ENCODE measurements at places on chromosomes 5 and 9.
A peak's percentile ranks its signal among the peaks of the same experiment; 100 is the strongest.

DNA sequence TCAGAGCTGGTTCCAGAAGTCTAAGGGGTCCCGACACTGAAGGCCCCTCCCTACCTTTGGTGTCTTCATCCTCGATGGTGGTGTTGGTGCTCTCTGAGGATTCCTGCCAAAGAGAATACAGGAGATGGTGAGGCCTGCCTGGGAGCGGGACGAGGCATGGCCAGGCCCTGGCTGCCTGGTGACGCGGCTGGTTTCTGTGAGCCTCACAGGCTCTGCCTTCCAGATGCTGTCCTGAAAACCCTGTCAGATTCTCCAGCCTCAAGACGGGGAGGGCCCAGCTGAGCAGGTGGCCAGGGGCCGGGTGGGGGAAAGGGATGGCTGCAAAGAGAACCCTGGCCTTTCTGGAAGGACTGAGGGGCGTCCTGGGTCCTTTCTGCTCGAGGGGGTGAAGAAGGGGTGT, 48.8 kb downstream of the SLC6A7 start:
- no peak for DNase-seq

GRCh38 chr9:89440951-89441654, 56.8 kb downstream of the SEMA4D start:
- no peak for DNase-seq

DNA sequence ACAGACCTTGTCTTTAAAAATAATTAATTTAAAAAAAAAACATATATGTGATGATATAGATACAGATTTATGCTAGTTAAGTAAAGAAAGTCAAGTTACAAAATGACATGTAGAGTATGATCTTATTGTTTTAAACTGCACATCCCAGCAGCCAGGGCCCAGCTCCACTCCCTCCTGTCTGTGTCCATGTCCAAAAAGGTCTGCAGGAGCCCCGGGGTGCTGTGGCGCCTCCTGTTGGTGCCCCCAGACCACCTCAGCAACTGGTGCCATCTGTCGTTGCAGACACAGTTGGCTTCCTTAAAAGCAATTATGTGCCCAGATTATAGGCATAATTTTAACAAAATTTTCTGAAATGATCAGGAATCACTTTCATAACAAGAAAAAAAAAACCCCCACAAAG, 33.3 kb downstream of the IPPK start:
- DNase-seq, result no peak

DNA sequence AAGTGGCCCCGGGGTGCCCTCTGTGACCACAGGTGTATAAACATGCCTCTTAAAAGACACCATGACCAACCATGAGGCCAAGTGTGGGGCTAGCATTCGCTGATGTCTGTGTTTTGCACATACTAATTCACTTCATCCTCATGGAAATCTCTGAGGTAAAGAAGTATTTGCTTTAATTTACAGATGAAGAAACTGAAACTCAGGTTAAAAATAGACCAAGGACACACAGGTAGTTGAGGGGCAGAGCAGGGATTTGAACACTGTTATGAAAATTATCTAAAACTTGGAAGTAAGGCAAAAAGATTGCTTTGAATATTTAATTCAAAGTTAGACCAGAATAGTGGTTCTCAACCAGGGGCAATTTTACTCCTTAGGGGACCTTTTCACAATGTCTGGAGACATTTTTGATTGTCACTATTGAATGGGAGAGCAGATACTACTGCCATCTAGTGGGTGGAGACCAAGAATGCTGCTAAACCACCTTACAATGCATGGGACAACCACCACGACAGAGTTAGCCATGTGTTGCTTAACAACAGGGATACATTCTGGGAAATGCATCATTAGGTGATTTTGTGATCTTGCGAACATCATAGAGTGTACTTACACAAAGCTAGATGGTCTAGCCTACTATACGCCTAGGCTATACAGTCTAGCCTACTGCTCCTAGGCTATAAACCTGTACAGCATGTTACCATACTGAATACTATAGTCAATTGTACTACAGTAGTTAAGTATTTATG, 8.0 kb upstream of the FXN start:
- DNase-seq, result no peak

DNA sequence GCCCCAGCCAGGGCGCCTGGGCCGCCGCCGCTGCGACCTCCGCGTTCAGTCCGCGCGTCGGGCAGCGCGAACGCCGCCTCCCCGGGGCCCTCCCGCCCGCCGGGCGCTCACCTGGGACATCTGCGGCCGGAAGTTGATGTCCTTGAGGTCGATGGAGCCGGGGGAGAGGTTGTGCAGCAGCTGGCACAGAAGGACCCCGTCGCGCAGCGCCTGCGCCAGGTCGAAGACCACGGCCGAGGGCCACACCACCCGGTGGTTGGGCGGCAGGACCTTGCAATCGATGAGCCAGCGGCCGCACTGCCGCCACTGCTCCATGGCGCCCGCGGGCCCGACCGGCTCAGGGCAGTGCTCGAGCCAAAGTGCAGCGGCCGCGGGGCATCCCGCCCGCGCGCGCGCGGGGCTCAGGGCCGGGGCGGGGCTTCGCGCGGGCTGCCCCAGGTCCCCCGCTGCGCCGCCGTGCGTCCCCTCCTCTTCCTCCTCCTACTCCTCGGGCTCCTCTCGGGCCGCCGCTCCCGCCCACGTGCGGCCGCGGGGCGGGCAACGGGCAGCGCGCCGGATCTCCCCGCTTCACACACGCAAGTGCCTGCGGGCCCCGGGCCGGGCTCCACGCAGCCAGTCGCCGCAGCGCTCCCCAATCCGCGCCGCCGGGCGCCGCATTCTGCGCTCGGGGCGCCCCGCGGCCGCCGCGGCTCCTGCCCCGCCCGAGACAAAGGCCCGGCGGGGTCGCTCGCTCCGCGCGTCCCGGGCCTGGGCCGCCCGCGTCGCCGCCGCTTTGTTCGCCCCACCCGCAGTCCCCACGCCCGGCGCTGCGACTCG, at the start of gene VAV2:
TSS of gene VAV2 (minus strand) at position 361 of the 816 bp plus-strand sequence. CDS start at position 315, 46 bp downstream.
- DNase-seq, result peak; percentile 12

DNA sequence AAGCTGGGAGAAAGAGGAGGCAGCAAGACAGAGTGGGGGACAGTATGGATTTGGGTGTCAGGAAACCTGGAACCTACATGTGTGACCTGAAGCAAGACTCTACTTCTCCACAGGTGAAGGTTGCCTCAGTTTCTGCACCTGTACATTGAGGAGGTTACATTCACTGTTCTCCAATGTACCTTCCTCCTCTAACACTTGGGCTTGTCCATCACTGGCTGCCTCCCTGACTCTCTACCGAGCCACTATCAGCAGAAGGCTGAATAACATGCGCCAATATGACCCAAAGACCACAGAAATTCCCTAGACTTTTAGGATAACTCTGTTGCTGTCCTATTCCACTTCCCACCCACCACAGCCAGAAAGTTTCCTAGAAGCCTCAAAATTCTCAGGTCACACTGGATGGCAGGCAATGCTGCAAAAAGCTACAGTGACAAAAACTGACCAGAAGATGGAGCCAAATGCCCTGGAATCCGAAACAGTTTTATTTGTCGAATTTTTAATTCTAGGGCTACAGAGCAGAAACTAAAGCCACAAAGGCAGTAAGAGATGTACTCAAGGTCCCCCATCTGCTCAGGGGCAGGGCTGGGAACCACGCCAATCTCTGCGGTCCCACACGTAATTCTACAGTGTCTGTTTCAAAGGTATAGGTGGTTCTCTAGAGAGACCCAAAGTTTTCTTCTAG, 64.4 kb downstream of the FAM114A2 start:
- DNase-seq, result no peak

- no peak for DNase-seq
These were observed 41.4 kb upstream of the CPLX2 start for GRCh38 chr5:175829813-175830585.

DNA sequence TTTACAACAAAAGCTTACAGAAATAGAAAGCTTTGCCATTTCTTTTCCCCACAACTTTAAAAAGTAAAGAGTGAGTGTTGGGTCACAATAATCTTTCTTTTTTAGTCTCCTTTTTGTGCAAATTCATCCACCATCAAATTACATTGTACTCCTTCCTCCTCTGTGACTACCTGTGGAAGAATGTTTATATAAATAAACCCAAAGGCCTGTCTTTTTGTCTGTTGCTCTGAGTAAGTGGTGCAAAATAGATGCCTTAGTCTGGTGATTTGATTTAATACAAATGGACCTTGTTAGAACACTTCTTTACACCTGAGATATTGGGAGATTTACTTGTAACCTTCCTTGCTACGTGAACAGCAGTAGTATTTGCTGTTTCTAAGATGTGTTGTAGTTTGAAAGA, 53.5 kb upstream of the TAF11L2 start:
- no peak for DNase-seq

DNA sequence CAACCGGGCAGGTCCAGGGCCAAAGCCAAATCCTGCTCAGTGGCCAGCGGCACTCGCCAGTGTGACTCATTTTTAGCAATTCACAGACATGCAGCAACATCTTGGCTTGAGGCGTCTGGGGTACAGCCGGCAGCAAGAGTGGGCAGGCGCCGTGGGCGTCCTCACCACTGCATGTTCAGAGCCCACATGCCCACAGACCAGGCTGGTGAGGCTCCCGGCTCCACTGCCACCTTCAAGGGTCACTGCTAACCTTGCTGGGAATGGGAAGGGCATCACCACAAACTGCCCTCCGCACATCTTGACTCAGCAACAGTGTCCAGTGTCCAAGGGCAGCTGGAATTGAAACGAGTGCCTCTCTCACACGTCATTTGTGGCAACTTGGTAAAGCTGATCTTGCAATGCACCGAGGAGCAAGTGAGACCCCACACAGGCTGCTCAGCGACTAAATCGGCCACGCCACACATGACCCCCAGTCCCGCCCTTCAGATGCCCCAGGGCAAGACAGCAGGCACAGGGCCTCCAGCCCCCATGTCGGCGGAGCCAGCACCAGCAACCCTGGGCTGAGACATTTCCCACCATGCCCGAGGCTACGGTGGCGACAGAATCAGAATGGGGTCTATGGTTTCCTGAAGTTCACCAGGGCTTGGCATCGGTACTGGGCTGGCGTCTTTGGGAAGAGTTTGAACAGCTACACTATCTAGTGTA, 140.3 kb downstream of the ROR2 start:
- no peak for DNase-seq

DNA sequence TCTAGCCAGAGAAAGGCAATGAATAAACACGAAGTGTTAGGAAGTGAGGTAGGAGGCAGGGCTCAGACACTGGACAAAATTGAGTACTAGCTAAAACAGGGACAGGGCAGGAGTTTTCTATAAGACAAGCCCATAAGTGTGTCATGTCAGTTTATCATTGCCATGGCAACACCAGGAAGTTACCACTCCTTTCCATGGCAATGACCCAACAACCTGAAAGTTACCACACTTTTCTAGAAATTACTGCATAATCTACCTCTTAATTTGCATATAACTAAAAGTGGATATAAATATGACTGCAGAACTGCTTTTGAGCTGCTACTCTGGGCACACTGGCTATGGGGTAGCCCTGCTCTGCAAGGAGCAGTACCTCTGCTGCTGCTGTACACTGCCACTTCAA, 442.5 kb upstream of the COX7C start:
- DNase-seq, result no peak

GRCh38 chr5:137737349-137738131, 1.7 kb upstream of the KLHL3 start:
- no peak for DNase-seq

- no peak for DNase-seq
These were observed 422.2 kb downstream of the NR2F1-AS1 start for GRCh38 chr5:93158841-93159240.

DNA sequence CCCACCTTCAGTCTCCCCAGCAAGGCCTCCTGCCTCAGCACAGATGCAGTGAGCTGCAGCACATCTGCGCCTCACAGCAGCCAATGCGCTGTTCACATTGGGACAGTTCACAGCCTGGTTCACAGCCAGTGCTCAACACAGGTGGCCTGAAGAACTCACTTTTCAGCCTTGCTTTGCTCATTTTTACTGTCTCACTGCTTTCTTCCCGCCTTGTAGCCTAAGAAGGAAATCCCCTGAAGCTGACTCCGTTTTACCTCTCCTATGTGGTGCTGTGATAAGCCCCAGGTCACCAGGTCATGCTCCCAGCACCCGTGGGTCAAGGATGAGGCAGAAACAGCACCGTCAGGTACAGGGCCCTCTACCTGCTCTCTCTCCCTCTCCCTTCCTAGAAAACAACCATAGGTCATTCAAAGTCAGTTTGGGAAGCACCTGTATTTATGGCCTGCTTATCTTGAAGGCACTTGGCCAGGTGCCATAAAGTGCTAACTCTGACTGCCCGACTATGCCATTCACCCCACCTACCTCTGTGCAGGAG, 1.1 kb downstream of the GCNT4 start:
- no peak for DNase-seq

DNA sequence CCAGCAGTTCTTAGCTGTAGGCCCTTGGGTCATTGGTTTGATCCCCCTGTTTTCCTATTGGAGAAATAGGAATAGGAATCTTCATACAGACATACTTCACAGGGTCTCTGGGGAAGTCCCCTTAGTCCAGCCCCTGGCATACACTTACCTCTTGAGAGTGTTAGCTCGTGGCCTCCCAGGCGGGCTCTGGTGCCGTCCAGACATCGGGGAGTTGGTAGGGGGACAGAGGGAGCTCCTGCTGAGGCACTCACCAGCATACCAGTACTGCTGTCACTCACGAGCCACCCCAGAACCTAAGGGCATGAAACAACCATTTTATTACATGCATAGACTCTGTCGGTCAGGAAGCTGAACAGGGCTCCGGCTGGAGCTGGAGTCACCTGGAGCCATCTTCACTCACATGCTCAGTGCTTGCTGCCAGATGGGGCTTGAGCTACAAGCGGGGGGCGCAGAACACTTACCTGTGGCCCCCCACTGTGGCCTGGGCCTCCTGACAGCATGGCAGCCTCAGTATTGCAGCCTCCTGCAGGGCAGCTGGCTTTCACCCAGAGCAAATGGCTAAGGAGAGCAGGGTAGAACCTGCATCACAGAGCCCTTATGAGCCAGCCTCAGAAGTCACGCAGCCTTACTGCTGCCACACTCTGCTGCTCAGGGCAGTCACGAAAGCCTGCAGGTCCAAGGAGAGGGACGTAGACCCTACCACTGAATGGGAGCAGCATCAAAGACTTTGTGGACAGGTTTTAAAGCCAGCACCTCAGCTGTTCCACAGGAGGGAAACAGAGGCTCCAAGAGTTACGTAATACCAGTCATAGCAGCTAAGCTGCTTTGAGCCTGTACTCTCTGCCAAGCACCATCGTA, 58.3 kb upstream of the ANGPTL2 start:
- no peak for DNase-seq

DNA sequence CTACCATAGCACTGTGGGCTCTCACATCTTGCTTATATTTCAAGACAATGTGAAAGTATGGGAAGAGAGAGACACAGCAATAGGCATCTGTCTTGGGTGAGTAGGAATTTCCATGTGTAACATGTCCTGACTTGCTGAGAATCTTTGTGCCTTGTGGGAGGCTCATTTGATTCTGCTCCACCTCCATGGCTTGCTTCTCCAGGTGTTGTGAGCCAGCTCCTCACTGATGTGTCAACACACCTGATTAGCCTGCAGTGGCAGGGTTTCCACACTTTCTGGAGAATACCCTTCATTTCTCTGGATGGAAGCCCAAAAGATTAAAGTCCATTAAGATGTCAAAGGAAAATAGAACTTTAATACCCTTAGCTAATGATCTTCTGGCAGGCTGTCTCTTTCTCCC, 613.6 kb downstream of the ZNF608 start:
- DNase-seq, result no peak

DNA sequence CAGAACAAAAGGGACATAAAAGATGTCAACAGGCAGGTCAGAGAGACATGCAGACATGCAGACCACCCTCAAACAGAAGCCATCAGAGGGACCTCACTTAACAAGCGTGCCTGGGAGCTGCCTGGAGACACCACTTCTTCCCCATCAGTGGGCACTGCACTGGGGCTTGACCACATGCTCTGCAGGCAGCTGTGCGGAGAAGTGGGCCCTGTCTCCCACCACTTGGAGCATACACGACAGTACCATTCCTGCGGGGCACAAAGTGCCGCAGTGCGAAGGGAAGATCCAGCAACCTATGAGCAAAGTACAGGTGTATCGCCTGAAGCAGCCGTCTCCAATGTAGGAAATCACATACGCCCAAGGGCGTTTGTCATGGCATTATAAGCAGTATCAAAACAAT, 150.5 kb upstream of the FOXD4L5 start:
- no peak for DNase-seq

Measured in activated CD4-positive, CD25-positive, alpha-beta regulatory T cell (primary cell).